Fibroblast of villous mesenchyme (primary cell): ENCODE measurements at places on chromosomes 1 and 21.

GRCh38 chr1:147824798-147825197 lies 64.4 kb upstream of the GJA5 start:
- no peak for DNase-seq

DNA sequence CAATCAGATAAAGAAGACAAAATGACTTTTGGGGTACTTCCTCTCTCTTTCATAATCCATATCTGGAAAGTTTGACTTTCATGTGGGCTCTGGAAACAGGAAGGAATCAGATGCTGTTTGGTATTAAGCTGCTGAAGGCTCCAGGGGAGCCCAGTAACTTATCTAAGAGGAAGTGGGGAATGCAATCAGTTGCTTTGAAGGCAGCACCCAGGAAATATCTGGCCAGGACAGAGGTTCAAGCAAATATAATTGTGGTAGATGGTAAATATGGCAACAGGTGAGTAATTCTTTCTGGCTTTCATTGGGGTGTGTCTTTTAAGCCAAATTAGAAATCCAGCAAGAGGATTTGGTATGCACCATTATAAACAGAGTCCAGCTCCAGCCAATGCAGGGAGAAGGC lies 44.4 kb downstream of the COLGALT2 start:
- DNase-seq: no peak

DNA sequence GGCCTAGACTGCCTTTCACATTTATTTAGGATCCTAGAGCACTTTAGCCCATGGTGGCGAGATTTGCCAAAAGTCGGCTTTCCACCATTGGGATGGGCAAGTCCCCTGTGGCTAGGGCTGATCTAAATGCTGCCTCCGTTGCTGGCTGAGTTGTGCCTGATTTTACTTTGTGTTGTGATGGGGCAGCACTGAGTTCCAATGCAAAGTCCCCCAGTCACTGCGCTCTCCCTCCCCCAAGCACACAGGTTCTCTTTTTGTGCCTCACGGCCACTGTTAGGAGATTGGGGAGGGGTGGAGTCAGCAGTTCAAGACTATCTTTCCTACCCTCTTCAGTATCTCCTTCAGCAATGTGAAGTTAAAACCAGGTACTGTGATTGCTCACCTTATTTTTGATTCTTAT lies 66.7 kb upstream of the COX20 start:
- no peak for DNase-seq

DNA sequence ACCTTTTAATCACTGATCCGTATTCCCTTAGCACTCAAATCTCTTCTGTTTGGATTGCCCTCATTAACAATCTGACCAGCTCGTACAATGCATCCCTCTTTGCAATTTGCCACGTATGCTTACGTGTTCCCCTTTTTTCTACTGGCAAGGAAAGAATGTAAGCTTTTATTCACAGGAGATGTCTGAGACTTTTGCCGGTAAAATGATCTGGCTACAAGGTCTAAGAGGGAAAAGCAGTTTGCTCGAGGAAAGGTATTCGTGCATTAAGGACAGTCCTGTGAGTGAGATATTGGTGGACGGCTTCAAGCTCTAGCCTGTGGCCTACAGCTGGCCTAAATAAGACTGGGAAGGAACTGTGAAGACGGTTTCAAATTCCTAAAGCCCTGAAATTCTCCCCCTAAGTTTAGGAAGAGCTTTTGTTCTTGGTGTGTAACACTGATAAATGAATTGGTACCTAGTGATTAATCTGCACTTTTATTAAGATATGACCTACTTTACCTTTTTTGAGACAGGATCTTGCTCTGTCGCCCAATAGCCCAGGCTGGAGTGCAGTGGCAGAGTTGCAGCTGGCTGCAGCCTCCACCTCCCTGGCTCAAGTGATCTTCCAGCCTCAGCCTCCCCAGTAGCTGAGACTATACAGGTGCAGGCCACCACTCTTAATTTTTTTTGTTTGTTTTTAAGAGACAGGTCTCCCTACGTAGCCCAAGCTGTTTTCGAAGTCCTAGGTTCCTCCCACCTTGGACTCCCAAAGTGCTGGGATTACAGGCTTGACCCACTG lies 895 bp upstream of the UBR4 start:
- peak; percentile 48 for DNase-seq

DNA sequence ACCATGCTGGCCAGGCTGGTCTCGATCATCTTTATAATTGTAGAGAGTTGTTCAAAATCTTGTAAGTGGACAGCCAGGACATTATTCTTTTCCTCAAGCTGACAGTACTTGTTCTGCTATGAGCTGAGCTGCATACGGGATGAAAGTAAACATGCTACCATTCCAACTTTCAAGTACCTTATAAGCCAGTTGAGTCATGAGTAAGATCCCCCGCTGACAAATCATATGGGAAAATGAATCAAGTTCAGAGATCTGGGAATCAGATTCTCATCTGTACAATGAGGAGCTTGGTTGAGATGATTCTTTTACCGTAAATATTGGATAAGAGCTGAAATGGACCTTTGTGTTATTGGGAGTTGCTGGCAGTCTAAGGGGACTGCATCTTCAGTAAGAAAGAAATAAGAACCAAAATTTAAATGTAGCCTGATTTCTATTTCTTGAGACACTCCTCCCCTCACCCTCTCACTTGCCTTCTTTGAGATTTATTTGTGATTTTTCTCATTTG lies 62.7 kb downstream of the CENPF start:
- DNase-seq: no peak

GRCh38 chr1:42348498-42348897 lies 13.5 kb upstream of the FOXJ3 start:
- no peak for DNase-seq
